ENCODE measurements at places on chromosomes 6 and 20.

- DNase-seq: no peak
Measured at GRCh38 chr6:109221543-109222195, 126.4 kb downstream of the CEP57L1 start.

DNA sequence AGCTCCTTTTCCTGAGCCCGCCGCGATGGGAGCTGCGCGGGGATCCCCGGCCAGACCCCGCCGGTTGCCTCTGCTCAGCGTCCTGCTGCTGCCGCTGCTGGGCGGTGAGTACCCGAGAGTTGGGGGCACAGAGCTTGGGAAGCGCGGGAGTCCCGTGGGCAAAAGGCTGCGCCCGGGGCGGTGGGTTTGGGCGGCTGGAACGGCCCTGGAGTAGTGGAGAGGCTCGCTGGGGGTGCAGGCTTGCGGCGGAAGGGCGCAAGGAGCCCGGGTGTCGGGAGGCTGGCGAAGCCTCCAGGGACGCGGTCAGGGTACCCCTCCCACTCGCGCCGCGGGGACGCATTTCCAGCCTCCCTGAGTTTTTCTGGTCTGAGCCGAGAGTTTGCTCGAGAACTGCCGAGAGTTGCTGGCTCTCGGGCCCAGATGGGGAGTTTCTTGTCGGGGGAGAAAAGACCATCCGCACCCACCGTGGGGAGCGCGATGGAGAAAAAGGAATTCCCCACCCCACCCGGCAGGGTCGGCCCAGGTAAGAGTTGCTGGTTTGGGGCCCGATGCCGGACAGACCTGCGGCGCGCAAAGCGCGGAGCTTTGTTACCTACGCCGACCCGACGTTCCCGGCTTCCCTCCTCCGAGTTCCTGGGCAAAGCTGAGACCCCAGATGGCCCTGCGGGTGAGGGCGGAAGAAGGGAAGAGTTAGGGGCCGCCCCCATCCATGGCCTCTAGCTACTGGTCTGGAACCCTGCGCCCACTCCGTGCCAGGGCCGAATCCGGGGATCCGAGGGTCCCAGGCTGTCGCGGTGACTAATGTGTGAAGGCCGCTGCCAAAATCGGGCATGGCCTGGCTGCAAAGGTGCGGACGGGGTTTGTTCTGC is 584 bp downstream of the PTK7 start:
- DNase-seq: peak; percentile 28

GRCh38 chr6:11233673-11234573 is 1.5 kb upstream of the NEDD9 start:
- DNase-seq: no peak

DNA sequence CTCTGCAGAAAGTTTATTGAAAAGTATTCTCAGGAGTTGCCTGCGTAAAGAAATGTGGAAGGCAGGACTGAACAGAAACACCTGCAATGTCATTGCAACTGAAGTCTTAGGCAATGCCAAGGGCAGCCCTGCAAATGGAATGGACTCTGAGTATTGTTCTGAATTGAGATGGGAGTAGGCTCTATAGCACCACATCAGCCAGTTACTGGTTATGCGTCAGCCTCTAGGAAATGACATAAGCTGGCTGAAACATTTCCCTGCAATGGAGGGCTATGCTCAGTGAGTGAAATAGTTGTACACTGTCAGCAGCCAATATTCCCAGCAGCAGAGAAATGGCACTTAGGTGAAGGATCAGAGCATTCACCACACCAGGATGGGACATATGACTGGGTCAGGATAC is 13.8 kb upstream of the GJE1 start:
- DNase-seq: no peak

GRCh38 chr6:63418741-63419140 is 99.0 kb upstream of the LGSN start:
- no peak for DNase-seq

GRCh38 chr6:99416892-99417767 is 8.0 kb downstream of the PNISR start:
- DNase-seq: no peak

- no peak for DNase-seq
Measured at GRCh38 chr6:35230950-35231349, 17.2 kb downstream of the SCUBE3 start.

DNA sequence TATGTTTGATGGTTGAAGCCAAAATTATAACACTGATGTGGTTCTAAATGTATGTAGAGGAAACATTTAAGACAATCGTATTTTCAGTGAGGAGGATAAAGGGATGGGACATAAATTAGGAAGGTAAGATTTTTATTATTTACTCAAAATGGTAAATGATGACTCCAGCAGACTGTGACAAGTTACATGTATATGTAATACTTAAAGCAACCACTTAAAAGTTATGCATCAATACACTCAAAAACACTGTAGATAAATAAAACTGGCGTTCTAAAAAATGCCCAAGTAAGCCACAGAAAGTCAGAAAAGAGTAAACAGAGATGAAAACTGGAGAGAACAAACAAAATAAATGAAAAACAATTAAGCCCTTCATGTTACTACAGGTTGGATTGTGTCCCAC is 18.7 kb downstream of the HLA-DMB start:
- no peak for DNase-seq

DNA sequence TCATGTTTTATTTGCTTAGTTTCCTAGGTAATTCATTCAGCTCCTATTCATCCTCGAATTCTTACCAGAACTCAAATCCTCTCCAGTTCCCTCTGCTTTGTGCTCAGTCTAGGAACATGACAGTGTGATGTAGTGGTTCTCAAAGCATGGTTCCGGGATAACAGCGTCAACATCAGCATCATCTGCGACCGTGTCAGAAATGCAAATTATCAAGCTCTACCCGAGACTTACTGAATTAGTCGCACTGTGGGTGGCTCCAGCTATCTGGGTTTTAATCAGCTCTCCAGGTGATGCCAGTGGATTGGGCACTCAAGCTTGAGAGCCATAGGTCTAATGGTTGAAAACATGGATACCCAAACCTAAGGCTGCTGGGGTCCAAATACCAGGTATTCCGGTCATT is 7.7 kb upstream of the STK35 start:
- DNase-seq: no peak

GRCh38 chr6:155517294-155517693 is 61.7 kb upstream of the NOX3 start:
- no peak for DNase-seq
